Central memory CD8-positive, alpha-beta T cell (primary cell): ENCODE measurements at places on chromosomes 3 and 15.

- no peak for DNase-seq
These were observed 253.7 kb upstream of the THBS1 start for GRCh38 chr15:39327005-39327730.

DNA sequence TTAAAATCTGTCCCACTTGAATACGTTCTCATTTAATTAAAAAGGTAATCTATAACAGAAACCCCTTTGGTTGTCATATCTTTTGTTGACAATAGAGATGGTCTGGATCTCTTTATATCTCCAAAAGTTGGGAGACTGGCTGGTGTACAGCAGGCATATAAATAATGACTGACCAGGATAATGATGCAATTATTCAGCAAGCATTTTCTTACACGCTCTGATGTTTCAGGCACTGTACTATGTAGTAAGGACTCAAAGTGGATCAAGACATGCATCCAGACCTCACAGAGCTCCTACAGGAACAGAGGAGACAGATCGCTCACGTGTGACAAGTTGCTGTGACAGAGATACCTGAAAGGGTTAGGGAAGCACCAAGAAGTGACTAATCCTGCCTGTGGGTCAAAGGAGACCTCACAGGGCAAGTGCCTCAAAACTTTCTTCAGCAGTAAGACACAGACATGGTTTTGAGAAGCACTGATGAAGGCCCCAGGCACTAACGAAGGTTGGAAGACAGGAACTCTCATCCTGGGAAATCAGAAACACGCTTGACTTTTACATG lies 25.7 kb downstream of the VPS39 start:
- DNase-seq = no peak

GRCh38 chr15:101296418-101297405 lies 1.7 kb upstream of the SNRPA1 start:
- DNase-seq = no peak

DNA sequence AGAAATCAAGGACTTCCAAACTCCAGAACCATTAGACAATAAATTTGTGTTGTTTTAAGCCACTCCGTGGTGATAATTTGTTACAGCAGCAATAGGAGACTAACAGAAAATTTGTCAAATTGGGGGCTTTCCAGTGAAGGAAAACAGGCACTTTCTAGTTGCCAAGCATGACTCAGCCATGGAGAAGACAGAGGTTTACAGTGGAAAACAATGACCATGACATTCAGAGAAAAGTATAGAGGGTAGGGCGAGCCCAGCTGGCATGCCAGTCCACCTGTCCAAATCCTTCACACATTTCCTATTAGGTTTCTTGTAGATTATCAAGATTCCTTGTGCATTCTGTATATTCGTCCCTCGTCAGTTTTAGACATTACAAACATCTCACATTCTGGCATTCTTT lies 24.9 kb downstream of the SLCO2A1 start:
- DNase-seq = no peak
